Transverse colon (tissue), 4 donors: ENCODE measurements at places on chromosomes 1 and 21.

DNA sequence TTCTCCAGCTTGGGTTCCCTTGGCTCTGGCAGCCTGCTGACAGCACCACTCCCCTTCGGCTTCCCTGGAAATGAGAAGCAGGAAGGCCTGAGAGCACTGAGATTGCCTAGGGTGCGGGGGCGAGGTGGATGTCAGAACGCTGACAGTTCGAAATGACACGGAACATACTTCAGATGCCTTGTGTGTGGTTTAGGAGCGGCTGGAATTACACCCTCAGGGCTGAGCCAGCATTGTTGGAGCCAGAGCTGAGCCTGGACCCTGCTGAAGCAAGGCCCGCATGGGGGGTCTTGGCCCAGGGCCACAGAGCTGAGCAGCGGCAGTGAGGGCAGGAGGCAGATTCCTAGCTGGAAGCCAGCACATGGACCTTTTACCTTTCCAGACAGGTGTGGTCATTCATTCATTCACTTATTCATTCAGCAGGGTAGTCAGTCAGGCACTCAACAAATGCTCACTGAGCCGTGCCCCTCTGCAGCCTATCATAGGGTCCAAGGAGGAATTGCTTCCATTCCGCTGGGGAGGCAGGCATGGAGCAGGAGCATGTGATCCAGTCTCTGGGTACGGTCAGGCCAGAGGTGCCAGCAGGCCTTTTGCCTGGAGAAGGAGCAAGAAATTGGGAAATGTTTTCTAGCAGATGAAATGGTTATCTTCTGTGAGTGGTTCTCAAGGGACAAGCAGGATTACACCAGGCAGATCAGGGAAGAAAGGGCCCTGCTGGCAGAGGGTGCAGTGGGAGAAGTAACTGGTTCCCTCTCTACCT, 6.6 kb upstream of the FOXE3 start:
- H3K36me3 ChIP-seq = no peaks in the 10 kb centered on the region
- H3K27ac ChIP-seq = no peak overlapping the region
- no peaks in the 10 kb centered on the region for H3K4me1 ChIP-seq
- no peaks in the 10 kb centered on the region for H3K27me3 ChIP-seq
- no peak overlapping the region for H3K4me3 ChIP-seq
- no peak for DNase-seq

GRCh38 chr1:77386276-77386675, 104.5 kb downstream of the AK5 start:
- no peaks in the 10 kb centered on the region for H3K36me3 ChIP-seq
- H3K27ac ChIP-seq = no peak overlapping the region
- no peaks in the 10 kb centered on the region for H3K4me1 ChIP-seq
- DNase-seq = no peak
- H3K4me3 ChIP-seq = no peak overlapping the region

- H3K27me3 ChIP-seq = no peaks in the 10 kb centered on the region
- H3K36me3 ChIP-seq = no peaks in the 10 kb centered on the region
Observed at GRCh38 chr1:67495327-67495726, 65.1 kb upstream of the SERBP1 start.

GRCh38 chr1:206573319-206573718, 38.9 kb downstream of the EIF2D start:
- no peaks in the 10 kb centered on the region for H3K4me1 ChIP-seq
- no peaks in the 10 kb centered on the region for H3K36me3 ChIP-seq
- no peak overlapping the region for H3K4me3 ChIP-seq
- DNase-seq = no peak
- H3K27me3 ChIP-seq = no peaks in the 10 kb centered on the region

- no peaks in the 10 kb centered on the region for H3K36me3 ChIP-seq
- DNase-seq = no peak
- H3K4me1 ChIP-seq = no peaks in the 10 kb centered on the region
- H3K27ac ChIP-seq = no peak overlapping the region
Observed at GRCh38 chr1:24080131-24080530, 31.8 kb downstream of the MYOM3 start.

- no peaks in the 10 kb centered on the region for H3K4me1 ChIP-seq
- no peak for DNase-seq
- no peaks in the 10 kb centered on the region for H3K36me3 ChIP-seq
- H3K27me3 ChIP-seq = no peaks in the 10 kb centered on the region
Observed at GRCh38 chr1:222346955-222347354, 200.9 kb downstream of the HHIPL2 start.

GRCh38 chr1:24827379-24828135, 82.3 kb downstream of the CLIC4 start:
- H3K27ac ChIP-seq = peak overlapping the region; percentile 13
- DNase-seq = no peak
- no peak overlapping the region for H3K4me3 ChIP-seq
- no peaks in the 10 kb centered on the region for H3K36me3 ChIP-seq

GRCh38 chr1:10007169-10007568, 10.1 kb downstream of the RBP7 start:
- no peak for DNase-seq
- no peaks in the 10 kb centered on the region for H3K4me1 ChIP-seq
- no peak overlapping the region for H3K4me3 ChIP-seq
- peaks cover 6% of the 10 kb centered on the region for H3K27me3 ChIP-seq

DNA sequence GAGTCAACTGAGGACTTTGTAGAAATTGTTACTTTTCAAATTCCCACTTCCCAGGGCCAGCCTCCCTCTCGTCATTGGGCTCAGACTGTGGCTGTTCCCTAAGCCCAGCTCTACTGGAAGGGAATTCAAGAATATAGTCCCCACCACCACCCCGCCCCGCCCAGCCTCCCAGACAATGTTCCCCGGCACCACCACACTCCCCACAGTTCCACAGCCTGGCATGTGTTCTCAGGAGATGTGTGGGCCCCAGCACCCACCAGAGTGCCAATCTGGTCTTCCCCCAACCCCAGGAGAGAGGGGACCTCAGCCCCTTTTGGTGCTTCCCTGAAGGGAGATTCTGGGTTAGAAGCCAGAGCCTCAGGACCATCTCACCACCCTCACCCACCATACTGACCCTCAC, 120.1 kb downstream of the SYT2 start:
- no peaks in the 10 kb centered on the region for H3K36me3 ChIP-seq
- no peaks in the 10 kb centered on the region for H3K27me3 ChIP-seq
- no peak for DNase-seq
- H3K4me1 ChIP-seq = peaks cover 45% of the 10 kb centered on the region
- no peak overlapping the region for H3K4me3 ChIP-seq

- no peaks in the 10 kb centered on the region for H3K36me3 ChIP-seq
- no peak for DNase-seq
- no peaks in the 10 kb centered on the region for H3K27me3 ChIP-seq
- peaks cover 13% of the 10 kb centered on the region for H3K4me1 ChIP-seq
- no peak overlapping the region for H3K4me3 ChIP-seq
Observed at GRCh38 chr1:15885269-15885668, 37.8 kb downstream of the SPEN start.

DNA sequence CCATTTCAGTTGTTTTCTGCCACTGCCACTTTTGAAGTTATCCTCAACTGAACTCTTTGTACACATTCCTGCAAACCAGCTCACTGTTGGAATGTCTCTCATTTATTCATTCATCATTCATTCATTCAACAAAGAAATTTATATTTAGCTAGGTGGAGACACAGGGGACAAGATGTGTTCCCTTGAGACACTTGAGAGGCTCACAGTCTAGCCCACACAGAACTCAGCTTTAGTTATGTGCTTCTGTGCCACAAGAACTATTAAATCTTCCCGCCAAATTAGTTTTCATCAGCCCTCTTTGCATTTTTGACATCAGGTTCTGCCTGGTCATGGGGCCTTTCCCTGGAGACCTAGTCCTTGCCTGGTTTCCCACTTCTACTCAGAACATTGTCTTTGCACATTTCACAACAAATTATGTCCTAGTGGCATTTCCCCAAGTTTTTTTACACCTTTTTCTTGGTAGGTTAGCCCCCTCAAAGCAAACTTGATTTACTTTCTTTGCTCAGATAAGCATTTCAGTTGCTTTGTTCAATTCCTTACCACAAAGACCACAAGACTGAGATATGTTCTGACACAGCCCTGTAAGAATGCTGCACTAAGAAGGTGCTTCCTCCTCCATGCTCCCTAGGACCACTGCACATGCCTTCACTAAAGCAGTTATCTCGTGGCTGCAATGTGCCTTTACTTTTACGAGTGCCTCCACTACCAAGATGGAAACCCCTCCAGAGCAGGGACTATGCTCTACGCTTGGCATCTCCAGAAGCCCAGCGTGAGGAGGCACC, 31.0 kb downstream of the ILDR2 start:
- peaks cover 9% of the 10 kb centered on the region for H3K4me1 ChIP-seq
- no peak overlapping the region for H3K27ac ChIP-seq
- H3K4me3 ChIP-seq = no peak overlapping the region
- H3K36me3 ChIP-seq = no peaks in the 10 kb centered on the region

GRCh38 chr1:150973836-150974579, 627 bp downstream of the CERS2 start:
- H3K27me3 ChIP-seq = no peaks in the 10 kb centered on the region
- peak; percentile 56 for DNase-seq
- H3K4me1 ChIP-seq = peaks cover 54% of the 10 kb centered on the region
- H3K36me3 ChIP-seq = no peaks in the 10 kb centered on the region

DNA sequence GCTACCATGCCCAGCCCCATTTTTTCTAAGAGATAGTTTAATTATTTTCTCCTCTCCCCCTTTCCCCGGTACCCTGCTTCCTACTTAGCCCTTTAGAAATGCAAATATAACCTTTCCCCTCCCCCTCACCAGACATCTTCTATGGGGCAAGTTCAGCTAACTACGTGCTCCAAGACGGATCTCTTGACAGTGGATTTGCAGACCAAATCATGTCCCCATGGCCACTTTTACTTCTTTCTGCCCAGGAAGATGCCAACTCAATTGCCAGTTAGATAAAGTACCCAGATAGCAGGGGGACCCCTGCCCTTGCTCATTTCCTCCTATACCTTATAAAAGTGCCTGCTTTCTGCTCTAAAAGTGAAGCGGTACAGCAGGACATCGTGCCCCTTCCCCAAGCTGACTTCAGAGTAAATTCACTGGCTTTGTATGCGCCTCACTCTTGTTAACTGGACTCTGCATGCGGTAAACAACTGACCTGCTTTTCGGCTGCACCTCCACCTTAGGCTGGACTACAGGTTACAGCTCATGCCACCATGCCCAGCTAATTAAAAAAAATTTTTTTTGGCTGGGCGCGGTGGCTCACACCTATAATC, 7.4 kb downstream of the DNAJC11 start:
- no peaks in the 10 kb centered on the region for H3K36me3 ChIP-seq
- no peak overlapping the region for H3K27ac ChIP-seq
- peaks cover under 1% of the 10 kb centered on the region for H3K4me1 ChIP-seq

- no peaks in the 10 kb centered on the region for H3K36me3 ChIP-seq
- H3K4me1 ChIP-seq = no peaks in the 10 kb centered on the region
- peaks cover 12% of the 10 kb centered on the region for H3K27me3 ChIP-seq
- H3K27ac ChIP-seq = no peak overlapping the region
- no peak for DNase-seq
Observed at GRCh38 chr1:36542962-36543515, 60.3 kb upstream of the CSF3R start.

GRCh38 chr21:14864211-14865021, 200.4 kb downstream of the NRIP1 start:
- peak; percentile 81 for DNase-seq
- no peak overlapping the region for H3K4me3 ChIP-seq
- no peaks in the 10 kb centered on the region for H3K36me3 ChIP-seq
- no peaks in the 10 kb centered on the region for H3K27me3 ChIP-seq
- peaks cover 46% of the 10 kb centered on the region for H3K4me1 ChIP-seq

- DNase-seq = peak; percentile 64
- peaks cover 100% of the 10 kb centered on the region for H3K27me3 ChIP-seq
- no peaks in the 10 kb centered on the region for H3K36me3 ChIP-seq
- no peaks in the 10 kb centered on the region for H3K4me1 ChIP-seq
Observed at GRCh38 chr1:63327417-63328054, 5.2 kb downstream of the FOXD3 start.

DNA sequence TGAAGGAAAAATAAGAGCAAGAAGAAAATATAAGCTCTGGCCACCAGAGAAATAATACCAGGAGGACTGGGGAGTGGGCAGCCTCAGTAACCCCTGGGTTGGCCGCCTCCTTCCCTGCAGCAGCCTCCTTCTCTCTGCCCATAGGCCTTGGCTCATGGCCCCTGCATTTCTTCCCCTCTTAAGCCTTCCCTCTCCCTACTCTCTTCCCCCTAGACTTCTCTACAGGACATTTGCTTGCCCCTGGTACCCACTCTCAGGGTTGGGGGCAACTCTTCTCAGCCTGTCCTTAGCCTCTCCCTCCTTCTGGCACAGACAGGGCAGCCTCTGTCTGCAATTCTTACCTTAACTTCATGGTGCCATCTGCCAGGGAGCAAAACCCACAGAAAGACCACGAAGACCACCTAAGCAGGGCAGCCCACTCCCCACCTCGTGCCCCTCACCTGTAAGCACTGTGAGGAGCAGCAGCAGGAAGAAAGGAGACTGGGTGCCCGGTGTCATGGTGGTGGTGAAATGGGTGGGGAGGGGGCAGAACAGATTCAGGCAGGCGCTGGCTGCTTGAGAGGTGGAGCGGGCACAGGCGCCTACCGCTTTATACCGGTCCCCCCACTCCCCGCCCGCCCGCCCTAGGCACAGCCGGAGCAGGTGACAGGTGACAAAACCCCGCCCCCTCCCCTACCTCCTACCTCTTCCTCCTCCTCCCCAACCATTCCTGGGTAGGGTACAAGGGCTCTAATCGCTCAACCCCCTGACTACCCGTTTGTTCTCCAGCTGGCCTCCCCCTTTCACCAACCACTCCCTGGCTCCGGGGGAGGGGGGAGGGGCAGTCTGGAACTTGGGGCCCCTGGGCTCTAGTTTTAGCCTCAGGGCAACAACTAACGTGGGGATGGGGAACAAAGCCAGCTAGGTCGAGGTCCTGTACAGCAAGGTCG, 15.1 kb downstream of the THBS3 start:
- H3K36me3 ChIP-seq = no peaks in the 10 kb centered on the region
- peak overlapping the region; percentile 95 for H3K27ac ChIP-seq
- H3K4me1 ChIP-seq = peaks cover 33% of the 10 kb centered on the region

- no peak overlapping the region for H3K27ac ChIP-seq
- no peaks in the 10 kb centered on the region for H3K4me1 ChIP-seq
- DNase-seq = no peak
- no peak overlapping the region for H3K4me3 ChIP-seq
- peaks cover 32% of the 10 kb centered on the region for H3K27me3 ChIP-seq
Observed at GRCh38 chr1:202694314-202694713, 15.9 kb downstream of the SYT2 start.

DNA sequence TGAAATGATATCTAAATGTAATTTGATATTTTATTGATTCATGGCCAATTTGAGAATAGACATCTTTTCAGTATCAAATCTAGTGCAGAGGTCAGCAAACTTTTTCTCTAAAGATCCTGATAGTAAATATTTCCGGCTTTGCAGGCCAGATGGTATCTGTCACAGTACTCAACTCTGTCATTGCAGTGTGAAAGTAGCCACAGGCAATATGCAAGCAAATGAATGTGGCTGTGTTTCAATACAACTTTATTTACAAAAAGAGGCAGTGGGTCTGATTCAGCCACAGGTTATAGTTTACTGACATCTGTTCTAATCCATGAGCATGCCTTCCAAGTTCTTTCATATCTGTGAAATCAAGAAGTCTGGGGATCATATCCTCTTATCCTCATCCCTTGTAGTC, 221.2 kb downstream of the PRDM2 start:
- H3K4me1 ChIP-seq = peaks cover 13% of the 10 kb centered on the region
- no peaks in the 10 kb centered on the region for H3K27me3 ChIP-seq
- H3K36me3 ChIP-seq = no peaks in the 10 kb centered on the region
- no peak overlapping the region for H3K4me3 ChIP-seq
- DNase-seq = no peak
